PC-9 (cell line): ENCODE measurements at places on chromosomes 5 and 9.
A peak's percentile ranks its signal among the peaks of the same experiment; 100 is the strongest.

- no peak for DNase-seq
Measured at GRCh38 chr9:133943781-133944745, 48.1 kb downstream of the VAV2 start.

- DNase-seq, result no peak
Measured at GRCh38 chr5:173451031-173451430, 122.8 kb upstream of the STC2 start.

DNA sequence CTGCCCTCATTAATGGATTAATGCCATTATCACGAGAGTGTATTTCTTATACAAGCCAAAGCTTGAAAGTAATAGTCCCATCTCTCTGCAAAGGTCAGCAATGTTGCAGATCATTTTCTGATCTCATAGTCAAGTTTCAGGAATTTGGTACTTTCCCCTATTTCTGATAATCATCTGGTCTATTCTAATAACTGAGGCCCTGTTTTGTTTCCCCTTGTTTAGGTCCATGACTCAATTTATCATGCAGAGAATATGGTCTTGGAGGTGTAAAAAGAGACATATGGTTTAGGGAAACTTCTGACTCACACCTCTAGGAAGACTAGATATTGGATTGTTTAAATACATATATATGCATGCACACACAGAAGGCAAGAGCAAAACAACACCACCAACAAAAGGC is 339.3 kb upstream of the NUDT12 start:
- no peak for DNase-seq

GRCh38 chr9:91803151-91803940 is 146.7 kb downstream of the ROR2 start:
- DNase-seq, result no peak

DNA sequence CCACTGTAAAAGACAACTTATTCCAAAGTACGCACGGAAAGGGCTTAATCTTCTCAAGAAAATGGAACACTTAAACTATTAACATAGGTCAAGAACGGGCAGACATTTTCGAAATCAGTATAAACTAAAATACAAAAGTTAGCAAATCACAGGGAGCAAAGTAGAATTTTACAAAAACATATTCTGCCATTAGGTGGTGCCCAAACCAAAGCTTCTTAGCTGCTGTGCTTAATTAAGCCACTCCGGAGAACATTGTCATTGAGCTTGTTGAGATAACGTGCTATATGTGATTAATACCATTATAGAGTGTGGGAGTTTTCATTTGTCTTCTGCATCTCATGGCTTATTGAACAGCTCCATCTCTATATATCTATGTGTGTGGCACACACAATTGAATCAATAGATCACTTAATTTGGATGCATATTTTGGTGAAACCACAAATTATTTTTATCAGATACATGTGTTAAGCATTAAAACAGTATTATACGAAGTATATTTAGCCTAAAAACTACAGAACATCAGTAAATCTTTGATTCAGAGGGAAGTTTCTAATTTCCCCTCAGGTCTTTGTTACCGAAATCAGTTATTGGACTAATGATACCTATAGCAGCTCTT is 23.4 kb downstream of the UBLCP1 start:
- DNase-seq, result no peak

- no peak for DNase-seq
Measured at GRCh38 chr9:21672761-21673160, 129.7 kb upstream of the MTAP start.

GRCh38 chr9:91865041-91865440 is 85.0 kb downstream of the ROR2 start:
- DNase-seq, result no peak

DNA sequence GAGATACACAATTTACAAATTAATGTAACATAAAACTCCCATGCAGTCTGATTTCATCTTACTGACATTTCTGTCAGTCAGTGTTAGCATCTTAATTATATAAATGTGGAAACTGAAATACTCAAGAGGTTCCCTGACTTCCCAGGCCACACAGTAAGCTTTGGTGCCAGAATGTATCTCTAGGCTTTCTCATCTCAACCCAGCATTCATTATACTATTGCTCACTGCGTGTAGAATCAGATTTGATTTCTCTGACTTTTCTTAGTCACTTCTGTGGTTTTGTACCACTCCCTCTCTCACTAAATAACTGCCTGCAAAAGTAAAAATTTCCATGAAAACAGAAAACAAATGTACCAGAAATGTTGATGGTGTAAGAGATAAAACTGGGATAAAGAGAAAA is 31.7 kb upstream of the CDKN2B start:
- DNase-seq, result no peak

GRCh38 chr9:16193066-16193465 is 640.2 kb downstream of the CCDC171 start:
- no peak for DNase-seq

GRCh38 chr5:176446884-176447590 is 1.1 kb upstream of the FAF2 start:
- no peak for DNase-seq

DNA sequence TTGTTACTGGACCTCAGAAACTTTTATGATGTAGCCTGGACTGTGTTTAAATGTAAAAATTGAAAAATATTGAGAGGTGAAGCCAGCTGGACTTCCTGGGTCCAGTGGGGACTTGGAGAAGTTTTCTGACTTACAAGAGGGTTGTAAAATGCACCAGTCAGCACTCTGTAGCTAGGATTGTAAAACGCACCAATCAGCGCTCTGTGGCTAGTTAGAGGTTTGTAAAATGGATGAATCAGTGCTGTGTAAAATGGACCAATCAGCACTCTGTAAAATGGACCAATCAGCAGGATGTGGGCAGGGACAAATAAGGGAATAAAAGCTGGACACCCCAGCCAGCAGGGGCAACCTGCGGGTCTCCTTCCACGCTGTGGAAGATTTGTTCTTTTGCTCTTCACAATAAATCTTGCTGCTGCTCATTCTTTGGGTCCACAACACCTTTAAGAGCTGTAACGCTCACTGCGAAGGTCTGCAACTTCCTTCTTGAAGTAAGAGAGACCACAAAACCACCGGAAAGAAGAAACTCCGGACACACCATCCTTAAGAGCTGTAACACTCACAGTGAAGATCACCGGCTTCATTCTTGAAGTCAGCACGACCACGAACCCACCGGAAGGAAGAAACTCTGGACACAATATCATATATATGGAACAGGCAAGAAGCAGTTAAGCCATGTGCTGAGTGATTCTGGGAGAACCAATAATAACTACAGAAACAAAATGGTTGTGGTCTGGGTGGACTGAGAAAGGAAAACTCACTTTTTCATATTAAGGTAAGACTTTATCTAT is 201.3 kb downstream of the GABRG2 start:
- no peak for DNase-seq

DNA sequence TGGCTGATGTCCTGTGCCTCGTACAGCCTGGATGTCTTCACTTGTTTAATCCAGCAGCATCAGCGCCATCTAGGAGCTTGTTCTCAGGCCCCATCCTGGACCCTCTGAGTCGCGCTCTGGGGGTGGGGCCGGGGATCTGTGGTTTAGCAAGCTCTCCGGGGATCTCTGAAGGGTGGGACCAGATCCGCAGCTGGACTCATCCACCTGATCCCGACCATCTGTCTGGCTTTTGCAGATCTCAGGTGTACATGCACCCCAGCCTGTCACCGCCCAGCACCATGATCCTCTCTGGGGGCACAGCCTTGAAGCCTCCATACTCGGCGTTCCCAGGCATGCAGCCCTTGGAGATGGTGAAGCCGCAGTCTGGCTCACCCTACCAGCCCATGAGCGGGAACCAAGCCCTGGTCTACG is 15.1 kb upstream of the POMT1 start:
- DNase-seq, result no peak

- no peak for DNase-seq
Measured at GRCh38 chr9:105280691-105281090, 36.2 kb downstream of the SLC44A1 start.

DNA sequence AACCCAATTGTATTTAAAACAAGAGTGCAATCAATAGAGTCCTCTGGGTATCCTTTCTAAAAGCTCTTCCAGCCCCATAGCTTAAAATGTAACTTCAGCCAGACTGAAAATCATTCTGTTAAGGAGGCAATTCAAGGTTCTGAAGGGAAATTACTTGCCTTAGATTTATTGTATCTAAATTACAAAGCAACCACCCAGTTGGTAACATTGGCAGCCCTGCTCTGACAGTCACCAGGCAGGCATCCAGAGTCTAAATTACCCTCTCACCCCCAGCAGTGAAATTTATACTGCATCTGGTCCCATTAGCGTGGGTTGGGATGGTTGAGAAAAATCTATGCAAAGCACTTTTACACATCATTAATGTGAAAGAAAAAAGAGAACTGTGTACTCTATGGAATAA is 514.7 kb downstream of the MTRR start:
- no peak for DNase-seq

DNA sequence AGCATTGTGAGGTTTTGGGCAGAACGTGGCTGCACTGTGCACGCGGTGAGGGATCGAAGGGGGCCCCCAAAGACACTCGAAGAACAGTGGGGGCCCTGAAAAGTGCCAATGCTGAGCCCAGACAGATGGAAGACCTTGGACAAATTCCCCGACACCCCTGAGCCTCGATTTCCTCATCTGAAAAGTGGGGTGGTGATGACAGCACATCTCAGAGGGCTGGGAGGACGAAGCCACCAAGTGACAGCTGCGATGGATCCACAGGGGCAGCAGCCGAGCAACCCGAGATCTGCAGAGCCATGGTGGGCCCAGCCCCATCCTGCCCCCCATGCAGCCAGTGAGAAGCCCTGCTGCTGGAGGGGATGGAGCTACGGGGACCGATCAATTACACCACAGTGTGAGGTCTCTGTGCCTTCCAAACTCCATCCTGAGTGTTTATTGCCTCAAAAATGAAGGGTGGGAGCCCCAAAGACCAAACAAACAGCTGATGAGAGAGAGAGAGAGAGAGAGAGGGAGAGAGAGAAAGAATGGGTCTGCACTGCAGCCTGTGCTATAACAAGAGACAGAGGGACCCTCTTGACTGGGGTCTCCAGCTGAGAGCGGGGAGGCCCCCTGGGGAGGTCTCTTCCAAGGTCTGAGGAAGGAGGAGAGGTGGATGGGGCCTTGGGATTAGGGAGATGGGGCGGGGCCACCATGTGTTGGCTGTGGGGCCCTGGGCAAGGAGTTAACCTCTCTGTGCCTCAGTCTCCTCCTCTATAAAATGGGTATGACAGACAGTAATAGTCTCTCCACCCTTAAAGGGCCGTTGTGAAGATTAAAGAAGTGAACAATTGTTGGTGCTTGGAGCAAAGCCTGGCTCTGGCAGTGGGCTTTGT is 134.4 kb upstream of the IER5L start:
- no peak for DNase-seq

- no peak for DNase-seq
Measured at GRCh38 chr5:163661360-163661759, 155.9 kb downstream of the MAT2B start.

GRCh38 chr5:168005093-168005492 is 286.4 kb upstream of the WWC1 start:
- no peak for DNase-seq

- DNase-seq, result no peak
Measured at GRCh38 chr9:38127271-38127839, 58.3 kb upstream of the SHB start.

GRCh38 chr5:151770383-151771258 is 1.1 kb upstream of the G3BP1 start:
- DNase-seq, result peak; percentile 61

- DNase-seq, result no peak
Measured at GRCh38 chr9:91835632-91836031, 114.4 kb downstream of the ROR2 start.

DNA sequence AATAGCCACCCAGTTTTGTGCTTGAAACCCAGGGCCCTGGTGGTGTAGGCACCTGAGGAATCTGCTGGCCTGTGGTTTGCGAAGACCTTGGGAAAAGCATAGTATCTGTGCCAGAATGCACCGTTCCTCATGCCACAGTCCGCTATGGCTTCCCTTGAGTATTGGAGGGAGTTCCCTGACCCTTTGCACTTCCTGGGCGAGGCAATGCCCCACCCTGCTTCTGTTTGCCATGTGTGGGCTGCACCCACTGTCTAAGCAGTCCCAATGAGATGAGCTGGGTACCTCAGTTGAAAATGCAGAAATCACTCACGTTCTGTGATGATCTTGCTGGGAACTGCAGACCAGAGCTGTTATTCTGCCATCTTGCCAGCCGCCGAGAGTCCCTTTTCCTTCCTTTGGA is 483.5 kb downstream of the AGTPBP1 start:
- no peak for DNase-seq

DNA sequence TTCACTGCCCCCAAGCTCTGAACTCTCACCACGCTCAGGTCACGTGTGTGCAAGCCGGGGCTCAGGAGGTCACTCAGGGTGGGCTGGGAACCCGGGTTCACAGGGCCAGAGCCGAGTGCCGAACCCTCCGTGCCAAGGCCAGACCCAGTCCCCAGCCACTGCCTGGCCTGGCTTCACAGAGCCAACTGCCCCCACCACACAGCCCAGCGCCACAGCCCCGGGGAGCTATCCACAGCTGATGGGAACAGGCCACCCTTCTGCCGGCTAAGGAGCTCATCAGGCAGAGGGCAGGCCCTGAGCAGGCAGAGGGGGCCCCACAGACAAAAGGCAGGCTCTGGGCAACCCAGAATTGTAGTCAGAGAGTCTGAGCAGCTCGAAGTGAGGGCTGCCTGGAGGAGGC is 117.0 kb downstream of the VAV2 start:
- peak; percentile 23 for DNase-seq

DNA sequence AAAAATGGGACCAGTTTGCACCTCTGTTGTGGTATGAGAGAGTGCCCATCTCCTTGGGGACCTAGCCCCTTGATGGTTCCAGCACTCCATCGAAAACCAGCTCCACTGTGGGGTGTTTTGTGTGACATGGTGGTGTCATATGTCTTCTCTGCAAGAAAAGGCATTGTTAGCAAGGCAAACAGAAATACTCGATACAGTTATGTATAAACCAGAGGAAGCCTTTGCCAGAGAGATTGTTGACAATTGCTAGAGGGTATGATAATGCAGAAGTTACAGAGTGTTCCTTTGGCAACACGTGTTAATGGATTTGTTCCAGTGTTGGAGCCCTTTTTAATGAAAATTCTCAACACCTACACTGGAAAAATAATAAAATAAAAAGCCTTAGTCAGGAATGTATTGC is 270.4 kb upstream of the DMRT1 start:
- DNase-seq, result no peak

GRCh38 chr5:313265-313664 is 8.2 kb upstream of the AHRR start:
- DNase-seq, result no peak
